Activated naive CD8-positive, alpha-beta T cell treated with anti-CD3 and anti-CD28 coated beads, Interleukin-2, amount 10 ng/mL, durations not matched to agents 7 days and 5 days (primary cell): ENCODE measurements at places on chromosomes 11 and 22. TPM values are rescaled to one million over a fixed set of nuclear protein-coding genes. Genes with fewer than 3 reads are reported as not detected.

Gene PDHX
- total RNA-seq = 31.4 TPM

Gene SCGB1D2
- total RNA-seq = not detected

Gene PDE3B
- total RNA-seq = 125 TPM

Gene SCUBE2
- not detected for total RNA-seq

Gene TRIM3
- total RNA-seq = 11.8 TPM

Gene DDI1
- total RNA-seq = not detected

Gene PRPF19
- 103 TPM for total RNA-seq

Gene CNIH2
- total RNA-seq = 2.7 TPM

Gene UPK2
- total RNA-seq = 0.44 TPM

Gene IGLL1
- total RNA-seq = not detected

Gene OTOG
- total RNA-seq = not detected

Gene PLAAT5
- total RNA-seq = 0.44 TPM

Gene ARSA
- total RNA-seq = 65.4 TPM

Gene DNAJB7
- total RNA-seq = not detected

Gene ST14
- total RNA-seq = 0.51 TPM

Gene KCNQ1
- 24.2 TPM for total RNA-seq

Gene EXT2
- 26.3 TPM for total RNA-seq

Gene SLC5A1
- total RNA-seq = not detected

Gene KRTAP5-11
- total RNA-seq = not detected

Gene WBP2NL
- total RNA-seq = 2.4 TPM

Gene EMID1
- not detected for total RNA-seq

Gene IFITM1
- total RNA-seq = 1,374 TPM

Gene OR6A2
- total RNA-seq = not detected

Gene ABCC8
- total RNA-seq = not detected

Gene OR51I1
- total RNA-seq = not detected

Gene ACAD8
- total RNA-seq = 29.5 TPM

Gene KIRREL3
- total RNA-seq = not detected

Gene GLYATL1
- not detected for total RNA-seq

Gene GGT5
- not detected for total RNA-seq

Gene LIPT2
- 6.7 TPM for total RNA-seq

Gene LYVE1
- total RNA-seq = not detected

Gene AGBL2
- 7.7 TPM for total RNA-seq

Gene H19
- not detected for total RNA-seq

Gene DGCR6
- 2.8 TPM for total RNA-seq

Gene MS4A6A
- 1.2 TPM for total RNA-seq

Gene CCDC116
- total RNA-seq = 0.79 TPM

Gene LRRC74B
- not detected for total RNA-seq

Gene CCDC87
- 0.09 TPM for total RNA-seq

Gene CDC42BPG
- total RNA-seq = 3.4 TPM
